Epithelial cell of proximal tubule (primary cell): ENCODE measurements at places on chromosomes 3 and 15.
A peak's percentile ranks its signal among the peaks of the same experiment; 100 is the strongest.

DNA sequence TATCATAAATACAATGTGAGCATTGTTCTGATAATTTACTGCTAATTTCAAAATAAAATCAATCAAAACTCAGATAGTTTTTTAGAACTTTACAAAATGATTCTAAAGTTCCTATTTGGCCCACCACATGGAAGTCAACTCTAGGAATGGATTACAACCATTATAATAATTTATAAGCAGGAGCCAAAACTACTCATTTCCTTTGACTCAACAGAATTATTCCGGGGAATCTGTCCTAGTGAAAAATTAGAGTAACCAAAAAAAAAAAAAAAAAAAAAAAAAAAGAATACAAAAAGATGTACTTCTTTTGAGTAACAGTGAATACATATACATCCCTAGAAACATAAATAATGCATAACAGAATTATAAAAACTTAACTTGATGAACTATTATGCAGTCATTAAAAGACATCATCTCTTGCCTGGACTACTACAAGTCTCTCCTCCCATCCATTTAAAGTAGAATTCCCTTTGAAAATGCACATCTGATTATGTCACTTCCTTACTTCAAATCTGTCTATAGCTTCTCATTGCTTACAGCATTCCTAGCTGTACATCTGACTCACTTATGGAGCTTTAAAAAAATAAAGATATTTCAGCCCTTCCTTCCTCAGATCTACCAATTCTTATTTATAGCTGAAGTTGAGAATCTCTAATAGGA lies 43.4 kb downstream of the HDGFL3 start:
- no peak for DNase-seq

GRCh38 chr15:63553388-63553791 lies 43.8 kb upstream of the FBXL22 start:
- peak; percentile 91 for DNase-seq

GRCh38 chr3:37753428-37753827 lies 108.3 kb upstream of the CTDSPL start:
- DNase-seq: no peak

DNA sequence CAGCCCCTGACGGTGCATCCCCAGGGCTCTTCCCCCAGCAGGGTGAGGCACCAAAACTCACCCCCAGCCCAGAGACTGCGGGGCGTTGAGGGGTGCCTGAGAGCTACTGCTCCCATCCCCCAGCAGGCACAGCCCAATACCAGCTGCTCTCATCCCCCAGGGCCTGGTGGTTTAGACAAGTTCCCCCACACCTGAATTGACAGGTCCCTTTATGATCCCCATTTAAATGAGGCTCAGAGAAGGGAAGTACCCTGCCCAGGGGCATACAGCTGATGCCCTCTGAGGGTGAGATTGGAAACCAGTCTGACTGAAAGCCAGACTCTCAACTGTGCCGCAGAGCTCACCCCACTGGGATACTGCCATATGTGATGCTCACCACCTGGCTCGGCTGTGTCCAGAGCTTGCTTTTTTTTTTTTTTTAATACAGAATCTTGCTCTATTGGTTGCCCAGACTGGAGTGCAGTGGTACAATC lies 20.1 kb downstream of the DUSP7 start:
- DNase-seq: no peak

- peak; percentile 46 for DNase-seq
Observed at GRCh38 chr3:141894524-141895176, 18.2 kb downstream of the ATP1B3 start.

DNA sequence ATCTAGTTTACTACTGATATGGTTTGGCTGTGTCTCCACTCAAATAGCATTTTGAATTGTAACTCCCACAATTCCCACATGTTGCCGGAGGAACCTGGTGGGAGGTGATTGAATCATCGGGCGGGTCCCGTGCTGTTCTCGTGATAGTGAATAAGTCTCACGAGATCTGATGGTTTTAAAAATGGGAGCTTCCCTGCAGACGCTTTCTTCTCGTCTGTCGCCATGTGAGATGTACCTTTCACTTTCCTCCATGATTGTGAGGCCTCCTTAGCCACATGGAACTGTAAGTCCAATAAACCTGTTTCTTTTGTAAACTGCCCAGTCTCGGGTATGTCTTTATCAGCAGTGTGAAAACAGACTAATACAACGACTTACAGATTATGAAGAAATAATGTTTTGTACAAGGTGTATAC lies 35.6 kb upstream of the PYDC2 start:
- DNase-seq: no peak

- DNase-seq: no peak
Observed at GRCh38 chr3:116056280-116056679, 389.0 kb downstream of the LSAMP start.

DNA sequence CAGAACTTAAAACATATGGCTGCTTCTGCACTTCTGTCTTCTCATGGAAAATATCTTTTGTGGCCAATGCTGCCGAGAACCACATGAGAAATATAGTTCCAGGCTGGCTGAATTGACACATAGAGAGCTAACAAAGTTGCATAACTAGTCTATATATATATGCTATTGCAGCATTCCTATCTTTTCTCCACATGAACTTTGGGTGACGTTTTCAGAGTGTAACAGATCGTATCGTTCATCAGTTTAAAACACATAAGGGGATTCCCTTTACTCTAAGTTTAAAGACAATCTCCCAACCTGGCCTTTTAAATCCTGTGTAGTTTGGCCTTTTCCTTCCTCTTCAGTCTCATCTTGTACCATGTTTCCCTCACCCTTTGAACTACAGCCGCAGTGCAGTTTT lies 394.2 kb upstream of the CBLB start:
- no peak for DNase-seq

GRCh38 chr3:46934498-46935167 lies 41.9 kb downstream of the CCDC12 start:
- DNase-seq: no peak

- DNase-seq: no peak
Observed at GRCh38 chr3:66393333-66394005, 107.4 kb downstream of the LRIG1 start.

- DNase-seq: no peak
Observed at GRCh38 chr3:169879845-169880575, 10.3 kb upstream of the LRRC31 start.

- DNase-seq: no peak
Observed at GRCh38 chr3:7407107-7407506, 546.2 kb downstream of the GRM7 start.

- no peak for DNase-seq
Observed at GRCh38 chr15:91922646-91923547, 69.4 kb downstream of the SLCO3A1 start.
